ENCODE measurements at places on chromosomes 2 and 18. TPM values are rescaled to one million over a fixed set of nuclear protein-coding genes. Genes with fewer than 3 reads are reported as not detected.

Gene ALPP
- total RNA-seq = not detected

Gene IMPACT
- 18.0 TPM for total RNA-seq

Gene RSAD2
- total RNA-seq = 4.2 TPM

Gene GAD1
- not detected for total RNA-seq

Gene FAM124B
- 0.95 TPM for total RNA-seq

Gene KIF5C
- total RNA-seq = 3.2 TPM

Gene CCDC88A
- 12.5 TPM for total RNA-seq

Gene GALR1
- under 0.01 TPM for total RNA-seq

Gene ZNF519
- 1.2 TPM for total RNA-seq

Gene RESP18
- not detected for total RNA-seq

Gene TXNDC2
- not detected for total RNA-seq

Gene SPATA3
- total RNA-seq = not detected

Gene CYS1
- total RNA-seq = 2.9 TPM

Gene UGT1A8
- total RNA-seq = 15.1 TPM

Gene CAB39
- 110 TPM for total RNA-seq

Gene ST8SIA5
- not detected for total RNA-seq

Gene TCF23
- total RNA-seq = not detected
